SK-N-SH (cell line): ENCODE measurements at places on chromosomes 5 and 9. TPM values are rescaled to one million over a fixed set of nuclear protein-coding genes. Genes with fewer than 3 reads are reported as not detected.
A peak's percentile ranks its signal among the peaks of the same experiment; 100 is the strongest.

Gene NR2F1-AS1
- polyA plus RNA-seq, result 7.4 and 8.3 TPM in 2 replicates

Gene GFI1B
- polyA plus RNA-seq, result 0.03 TPM in 1 of 2 replicates, not detected in the other

DNA sequence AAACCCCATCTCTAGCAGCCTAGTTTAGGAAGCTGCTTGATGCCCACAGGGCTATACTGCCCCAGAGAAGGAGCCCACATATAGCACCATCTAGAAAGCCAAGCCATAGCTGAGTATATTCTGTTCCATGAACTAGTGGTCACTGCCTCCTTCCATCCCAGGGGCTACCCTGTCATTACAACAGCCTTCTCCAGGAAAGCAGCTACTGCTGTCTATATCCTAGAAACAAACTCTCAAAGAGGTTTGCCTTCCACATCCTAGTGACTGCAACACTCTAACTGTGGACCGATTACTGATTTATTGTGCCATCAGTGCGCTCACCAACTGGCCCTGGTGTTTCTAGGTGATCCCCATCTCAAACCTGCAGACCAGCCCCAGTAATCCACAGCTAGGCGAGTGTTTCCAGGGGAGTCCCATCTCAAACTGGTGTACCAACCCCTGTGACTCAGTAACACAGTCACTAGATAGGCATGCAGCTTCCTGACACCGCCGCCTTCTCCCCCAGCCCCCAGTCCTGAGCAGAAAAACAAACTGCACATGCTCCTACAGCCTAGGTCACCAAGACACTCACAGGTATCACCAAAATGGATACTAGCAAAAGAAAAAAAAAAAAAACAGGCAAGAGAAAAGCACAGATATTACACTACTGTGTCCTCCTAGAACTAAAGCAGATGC lies 14.8 kb downstream of the SPTLC1 start:
- no peak overlapping the region for H3K27ac ChIP-seq
- no peaks in the 10 kb centered on the region for H3K4me1 ChIP-seq
- no peaks in the 10 kb centered on the region for H3K27me3 ChIP-seq
- DNase-seq, result no peak
- peaks cover 10% of the 10 kb centered on the region; the same call in 1 of the 2 replicates for H3K36me3 ChIP-seq

DNA sequence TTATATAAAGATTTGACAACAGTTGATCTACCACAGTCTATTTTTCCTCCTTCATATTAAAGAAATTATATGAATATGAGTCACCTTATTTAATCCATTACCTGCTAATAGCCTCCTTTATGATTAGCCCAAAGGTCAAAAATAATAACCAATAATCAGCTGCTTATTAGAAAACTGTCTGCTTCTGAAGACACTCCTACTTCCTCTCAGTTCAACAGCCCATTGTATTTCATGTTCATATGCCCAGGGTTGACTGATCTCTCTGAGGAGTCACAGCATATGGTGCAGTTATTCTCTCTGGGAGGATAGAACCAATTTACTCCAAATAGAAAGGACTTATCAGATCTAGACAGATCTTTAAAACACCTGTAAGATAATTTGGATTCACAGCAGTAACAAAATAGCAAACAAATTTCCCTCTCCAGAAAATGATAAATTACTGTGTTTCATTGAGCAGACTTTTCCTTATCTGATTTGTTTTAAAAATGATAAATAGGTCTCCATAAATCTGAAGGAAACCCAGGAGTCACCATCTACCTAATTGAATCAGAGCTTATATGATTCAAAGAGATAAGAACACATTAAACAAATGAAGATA lies 180.4 kb upstream of the ITGA1 start:
- H3K27me3 ChIP-seq, result no peaks in the 10 kb centered on the region
- H3K27ac ChIP-seq, result peak overlapping the region; percentile 100
- no peak overlapping the region for H3K4me3 ChIP-seq
- no peak for DNase-seq
- no peaks in the 10 kb centered on the region for H3K4me1 ChIP-seq

DNA sequence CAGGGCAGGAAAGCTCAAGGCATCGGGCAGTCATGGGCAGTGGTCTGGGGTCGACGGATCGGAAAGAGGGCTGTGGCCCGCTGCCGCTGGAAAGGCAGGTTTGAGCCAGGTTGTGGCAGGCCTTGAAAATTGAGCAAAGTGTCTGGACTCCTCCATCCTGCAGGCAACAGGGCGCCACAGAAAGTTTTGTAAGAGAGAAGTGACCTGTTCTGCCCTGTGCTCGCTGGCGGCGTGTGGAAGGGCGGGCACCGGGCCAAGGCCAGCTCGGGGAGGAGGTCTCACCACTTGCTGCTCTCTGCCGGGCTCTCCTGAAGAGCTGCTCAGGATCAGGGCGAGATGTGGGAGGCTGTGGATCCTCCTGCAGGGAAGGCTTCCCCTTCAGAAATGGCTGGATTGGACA lies 41.4 kb upstream of the FAT2 start:
- no peaks in the 10 kb centered on the region for H3K36me3 ChIP-seq
- H3K4me1 ChIP-seq, result no peaks in the 10 kb centered on the region
- no peak for DNase-seq
- no peak overlapping the region for H3K27ac ChIP-seq

DNA sequence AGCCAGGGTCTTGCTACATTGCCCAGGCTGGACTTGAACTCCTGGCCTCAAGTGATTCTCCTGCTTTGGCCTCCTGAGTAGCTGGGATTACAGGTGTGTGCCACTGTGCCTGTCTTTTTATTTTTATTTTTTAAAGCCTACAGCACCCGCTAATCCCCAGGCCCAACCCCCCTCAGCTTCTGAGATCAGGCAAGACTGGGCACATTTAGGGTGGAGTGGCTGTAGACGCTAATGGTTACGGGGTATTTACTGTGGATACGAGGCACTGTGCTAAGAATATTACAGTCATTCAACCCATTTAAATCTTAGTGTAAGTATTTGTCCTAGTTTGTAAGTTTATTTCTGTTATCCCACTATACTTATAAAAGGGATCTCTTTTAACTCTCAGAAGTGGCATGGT lies 175.2 kb downstream of the FANCC start:
- no peak for DNase-seq
- no peak overlapping the region for H3K4me3 ChIP-seq
- H3K4me1 ChIP-seq, result no peaks in the 10 kb centered on the region
- no peaks in the 10 kb centered on the region for H3K27me3 ChIP-seq

DNA sequence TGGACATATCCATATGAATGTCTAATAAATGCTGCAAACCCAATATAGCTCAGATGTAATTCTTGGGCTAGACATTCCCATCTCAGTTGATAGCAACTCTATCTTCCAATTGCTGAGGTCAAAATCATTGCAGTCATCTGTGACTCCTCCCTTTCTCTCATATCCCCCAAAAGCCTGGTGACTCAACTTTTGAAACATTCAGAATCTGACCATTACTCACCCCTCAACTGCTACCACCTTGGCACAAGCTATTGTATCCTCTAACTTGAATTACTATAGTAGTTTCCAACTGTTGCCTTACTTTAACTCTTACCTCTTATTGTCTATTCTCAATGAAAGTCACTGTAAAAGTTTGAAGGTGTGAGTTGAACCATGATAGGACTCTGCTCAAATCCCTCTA lies 600.1 kb upstream of the RGMB start:
- H3K27ac ChIP-seq, result no peak overlapping the region
- no peaks in the 10 kb centered on the region for H3K36me3 ChIP-seq
- no peaks in the 10 kb centered on the region for H3K27me3 ChIP-seq
- DNase-seq, result no peak

GRCh38 chr9:116671605-116672004 lies 15.5 kb upstream of the TRIM32 start:
- no peaks in the 10 kb centered on the region for H3K27me3 ChIP-seq
- no peak overlapping the region for H3K27ac ChIP-seq
- H3K4me1 ChIP-seq, result no peaks in the 10 kb centered on the region

- peaks cover 17% of the 10 kb centered on the region; the same call in 1 of the 2 replicates for H3K36me3 ChIP-seq
- no peak overlapping the region for H3K4me3 ChIP-seq
- peaks cover 8% of the 10 kb centered on the region; the same call in 1 of the 2 replicates for H3K4me1 ChIP-seq
- H3K27me3 ChIP-seq, result no peaks in the 10 kb centered on the region
Observed at GRCh38 chr5:132768485-132768868, 8.6 kb downstream of the SEPTIN8 start.

DNA sequence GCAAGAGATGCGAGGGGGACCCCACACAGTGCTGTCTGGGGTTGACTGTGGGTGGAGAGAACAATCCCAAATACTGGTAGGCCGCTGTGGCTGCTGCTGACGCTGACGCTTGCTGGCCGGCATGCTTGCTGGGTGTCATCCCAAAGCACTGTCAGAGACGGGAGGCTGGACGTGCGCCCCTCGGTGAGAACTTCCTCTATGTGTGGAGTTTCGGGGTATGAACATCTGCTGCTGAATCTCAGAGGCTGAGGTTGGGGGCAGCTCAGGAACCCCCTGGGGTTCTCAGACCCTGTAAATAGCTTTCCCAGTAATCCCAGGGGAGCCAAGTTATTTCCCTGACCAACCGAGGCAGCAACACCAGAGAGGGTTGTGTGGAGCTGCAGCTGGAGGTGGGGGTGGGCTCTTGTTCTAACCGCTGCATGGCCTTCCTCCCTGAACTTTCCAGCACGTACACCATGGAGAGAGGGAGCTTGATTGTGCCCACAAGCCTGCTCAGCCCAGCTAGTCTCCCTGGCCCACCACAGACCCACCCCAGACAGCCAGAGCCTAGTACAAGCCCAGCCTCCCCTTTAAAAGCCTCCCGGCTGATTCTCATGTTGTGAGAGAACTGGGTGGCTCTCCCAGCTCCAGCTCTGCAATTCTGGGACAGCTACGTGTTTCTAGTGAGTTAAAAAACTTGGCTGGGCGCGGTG lies 21.8 kb upstream of the SLC12A7 start:
- H3K27me3 ChIP-seq, result no peaks in the 10 kb centered on the region
- H3K27ac ChIP-seq, result no peak overlapping the region
- H3K4me1 ChIP-seq, result no peaks in the 10 kb centered on the region

DNA sequence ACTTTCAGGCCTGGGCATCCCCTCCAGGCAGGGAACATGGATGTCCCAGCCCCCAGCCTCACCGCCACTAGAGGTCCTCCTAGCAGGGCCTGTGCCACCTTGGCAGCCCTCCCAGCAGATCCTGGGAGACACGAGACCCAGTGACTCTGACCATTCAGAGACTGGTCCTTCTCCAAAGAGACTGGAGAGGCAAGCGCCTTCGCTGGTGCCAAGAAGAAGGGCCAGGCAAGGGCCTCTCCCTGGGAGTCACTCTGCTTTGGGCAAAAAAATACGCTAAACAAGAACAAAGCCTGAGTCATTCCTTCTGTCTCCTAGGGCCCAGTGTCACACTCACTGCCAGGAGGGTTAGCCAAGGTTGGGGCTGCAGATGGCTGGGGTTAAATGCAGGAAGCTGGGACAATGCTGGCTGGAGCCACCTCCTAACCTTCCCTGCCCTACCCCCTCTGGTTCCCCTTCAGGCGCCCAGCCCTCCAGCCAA lies 35.3 kb upstream of the SMIM23 start:
- no peaks in the 10 kb centered on the region for H3K36me3 ChIP-seq
- no peak overlapping the region for H3K27ac ChIP-seq
- DNase-seq, result peak; percentile 26
- H3K4me1 ChIP-seq, result no peaks in the 10 kb centered on the region
- no peaks in the 10 kb centered on the region; the same call in 1 of the 2 replicates for H3K27me3 ChIP-seq

DNA sequence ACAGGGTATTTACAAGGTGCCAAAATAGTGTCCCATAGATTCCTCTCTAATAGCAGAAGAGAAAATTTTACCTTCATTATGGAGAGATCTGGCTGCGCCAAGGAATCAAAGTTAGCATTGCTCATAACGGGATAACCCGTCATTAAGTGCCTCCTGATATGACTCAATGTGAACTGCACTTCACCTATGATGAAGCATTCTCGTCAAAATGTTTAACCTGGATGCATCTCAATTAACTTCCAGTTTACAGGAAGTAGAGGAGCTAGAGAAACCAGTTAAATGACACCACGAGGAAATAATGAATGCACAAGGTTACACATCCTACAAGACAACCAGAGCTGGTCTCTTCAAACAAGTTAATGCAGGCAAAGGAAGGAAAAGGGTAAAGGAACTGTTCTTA lies 17.2 kb downstream of the FBXW11 start:
- no peak overlapping the region for H3K4me3 ChIP-seq
- DNase-seq, result no peak
- no peak overlapping the region for H3K27ac ChIP-seq
- no peaks in the 10 kb centered on the region for H3K27me3 ChIP-seq
- peaks cover 18% of the 10 kb centered on the region for H3K36me3 ChIP-seq
